ENCODE measurements at places on chromosomes 13 and 19. TPM values are rescaled to one million over a fixed set of nuclear protein-coding genes. Genes with fewer than 3 reads are reported as not detected.

- peak; percentile 1 for DNase-seq
Measured at GRCh38 chr13:89066868-89067466, 1395.8 kb downstream of the SLITRK5 start.

DNA sequence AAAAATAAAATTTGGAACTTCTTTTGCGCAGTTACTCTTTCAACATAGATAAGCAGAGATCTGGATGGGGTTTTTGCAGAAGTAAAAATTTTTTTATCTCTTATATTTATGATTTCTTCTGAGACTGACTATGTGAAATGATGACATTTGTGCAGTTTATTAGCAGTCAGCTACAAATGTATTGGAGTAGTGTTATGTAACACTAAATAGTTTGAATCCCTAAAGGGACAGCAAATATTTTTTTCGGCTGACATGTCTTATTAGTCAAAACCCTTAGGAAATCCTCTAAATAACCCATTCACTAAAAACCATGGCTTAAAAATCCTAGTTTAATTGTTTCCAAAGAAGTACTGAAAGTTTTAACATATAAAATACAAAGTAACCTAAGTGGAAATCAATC lies 48.0 kb upstream of the EDNRB start:
- no peak for DNase-seq

- DNase-seq: no peak
Measured at GRCh38 chr13:106701771-106702341, 133.9 kb upstream of the ARGLU1 start.

DNA sequence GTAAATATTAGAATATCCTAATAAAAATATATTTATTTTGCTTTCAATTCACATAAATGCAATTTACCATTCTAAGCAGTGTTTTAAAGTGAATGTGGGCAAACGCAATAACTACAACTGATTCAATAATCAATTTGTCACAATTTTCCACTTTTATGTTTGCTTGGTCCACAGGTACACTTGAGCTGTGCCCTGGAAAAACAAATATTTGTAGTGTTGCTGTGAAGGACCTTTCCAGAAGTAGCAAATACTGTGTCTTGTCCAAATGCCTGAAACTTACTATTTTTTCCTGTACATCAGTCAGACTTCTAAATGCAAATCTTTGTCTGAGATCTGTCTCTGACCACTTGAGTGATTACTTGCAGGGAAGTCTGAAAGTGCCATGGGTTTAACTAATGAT lies 845.8 kb upstream of the SLITRK5 start:
- DNase-seq: no peak

GRCh38 chr13:110430391-110431336 lies 123.6 kb downstream of the COL4A2 start:
- DNase-seq: no peak

- DNase-seq: no peak
Measured at GRCh38 chr19:31781542-31781941, 432.3 kb upstream of the TSHZ3 start.

- DNase-seq: no peak
Measured at GRCh38 chr19:17778251-17778967, 16.5 kb upstream of the B3GNT3 start.

DNA sequence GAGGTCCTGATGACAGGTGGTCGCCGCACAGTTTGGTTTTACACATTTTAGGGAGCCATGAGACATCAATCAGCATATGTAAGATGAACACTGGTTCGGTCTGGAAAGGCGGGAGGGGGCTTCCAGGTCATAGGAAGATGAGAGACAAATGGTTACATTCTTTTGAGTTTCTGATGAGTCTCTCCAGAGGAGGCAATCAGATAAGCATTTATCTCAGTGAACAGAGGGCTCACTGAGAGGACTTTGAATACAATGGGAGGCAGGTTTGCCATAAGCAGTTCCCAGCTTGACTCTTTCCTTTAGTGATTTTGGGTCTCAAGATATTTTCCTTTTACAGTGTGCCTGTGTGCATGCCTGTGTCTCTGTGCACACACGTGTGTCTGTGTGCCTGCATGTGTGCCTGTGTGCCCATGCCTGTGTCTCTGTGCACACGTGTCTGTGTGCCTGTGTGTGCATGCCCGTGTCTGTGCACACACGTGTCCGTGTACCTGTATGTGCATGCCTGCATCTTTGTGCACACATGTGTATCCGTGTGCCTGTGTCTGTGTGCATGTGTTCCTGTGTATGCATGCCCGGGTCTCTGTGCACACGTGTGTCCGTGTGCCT lies 35.5 kb upstream of the TMEM255B start:
- no peak for DNase-seq

DNA sequence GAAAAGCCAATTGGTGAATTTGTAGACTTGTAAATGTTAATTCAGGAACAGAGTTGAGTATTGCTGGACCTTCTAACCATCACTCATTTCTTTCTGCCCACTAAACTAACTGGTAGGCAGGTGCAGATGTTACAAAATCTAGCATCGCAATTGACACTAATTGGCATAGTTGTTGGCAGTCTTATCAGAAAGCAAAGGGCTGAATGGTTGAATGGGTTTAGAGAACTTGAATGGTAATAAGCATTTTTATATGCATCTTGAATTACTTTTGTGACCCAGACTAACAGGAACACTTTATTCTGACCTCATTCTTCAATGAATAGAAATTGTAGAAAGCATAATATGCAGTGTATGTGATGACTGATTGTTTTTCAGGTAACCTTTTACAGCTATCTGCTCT lies 189.1 kb downstream of the GGACT start:
- no peak for DNase-seq

DNA sequence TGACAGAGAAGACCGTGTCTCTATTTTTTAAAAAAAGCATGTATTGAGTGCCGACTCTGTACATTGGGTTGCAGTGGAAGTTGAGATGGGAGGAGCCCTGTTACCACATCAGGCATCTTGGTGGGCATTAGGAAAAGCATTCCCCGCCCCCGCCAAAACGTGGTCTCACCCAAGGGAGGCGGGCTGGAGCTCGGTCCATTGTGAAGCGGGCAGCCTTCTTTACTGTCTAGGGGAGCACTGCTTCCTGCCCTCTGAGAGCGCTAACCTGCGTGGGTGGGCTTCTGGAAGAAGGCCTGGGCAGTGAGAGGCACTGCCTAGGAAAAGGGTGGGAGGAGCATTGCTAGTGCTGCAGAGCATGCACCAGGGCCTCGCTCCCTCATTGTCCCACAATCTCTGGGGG lies 3.9 kb downstream of the NR1H2 start:
- no peak for DNase-seq

GRCh38 chr19:52494518-52494917 lies 33.0 kb upstream of the ZNF808 start:
- DNase-seq: peak; percentile 53

GRCh38 chr19:45922281-45922680 lies 7.7 kb upstream of the NANOS2 start:
- peak; percentile 29 for DNase-seq

DNA sequence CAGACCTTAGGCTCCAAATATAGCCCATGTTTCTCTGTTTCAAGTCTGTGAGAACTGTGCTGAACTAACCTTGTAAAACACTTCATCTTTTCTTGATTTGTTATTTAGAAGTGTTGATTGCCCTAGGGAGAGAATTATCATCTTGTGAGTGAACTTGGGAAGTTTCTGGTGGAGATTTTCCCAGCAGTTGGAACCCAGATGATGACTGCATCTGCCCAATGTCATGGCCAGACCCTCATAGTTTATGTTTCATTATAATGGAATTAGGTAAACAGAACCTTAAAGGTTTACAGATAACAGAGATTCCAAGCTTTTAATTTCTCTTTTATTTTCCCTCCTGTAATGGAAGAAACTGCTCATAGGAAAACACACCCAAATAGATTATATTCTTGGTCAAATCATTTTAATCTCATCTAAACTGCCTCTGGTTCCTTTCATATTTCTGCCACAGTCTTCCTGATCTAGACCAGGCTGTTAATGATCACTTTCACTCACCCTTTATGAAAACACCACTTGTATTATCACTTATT lies 569.1 kb downstream of the KCTD12 start:
- no peak for DNase-seq

DNA sequence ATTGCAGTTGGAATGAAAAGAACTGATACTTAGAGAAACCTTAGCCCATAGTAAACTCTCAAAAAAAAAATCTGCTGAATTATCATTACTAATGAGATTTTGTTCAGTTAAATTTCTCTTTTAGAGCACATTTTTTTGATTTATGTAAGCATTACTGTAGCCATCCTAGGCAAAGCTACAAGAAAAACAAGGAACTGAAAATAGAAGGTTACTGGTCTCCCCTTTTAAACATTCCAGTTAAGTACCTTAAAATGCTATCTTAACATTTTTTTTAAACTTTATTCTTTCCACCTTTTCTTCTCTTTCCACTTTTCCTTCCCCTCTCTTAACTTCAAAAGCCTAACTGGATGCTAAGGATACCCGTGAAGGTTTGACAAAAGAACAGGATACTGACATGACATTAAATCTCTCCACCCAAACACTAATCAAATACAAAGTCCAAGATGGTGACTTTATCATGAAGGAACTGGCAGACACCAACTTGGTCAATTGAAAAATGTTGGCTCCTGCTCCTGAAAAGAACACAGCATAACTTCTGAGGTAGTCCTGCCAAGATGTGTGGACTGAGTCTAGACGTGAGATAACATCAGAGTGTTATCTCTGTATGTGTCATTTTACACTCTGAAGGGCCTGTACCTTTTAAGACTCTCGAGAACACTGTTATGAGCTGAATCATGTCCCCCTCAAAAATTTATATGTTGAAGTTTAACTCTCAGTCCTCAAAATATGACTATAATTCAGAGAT lies 29.5 kb upstream of the SACS start:
- peak; percentile 57 for DNase-seq

- no peak for DNase-seq
Measured at GRCh38 chr19:47891622-47891922, 5.5 kb upstream of the SULT2A1 start.

DNA sequence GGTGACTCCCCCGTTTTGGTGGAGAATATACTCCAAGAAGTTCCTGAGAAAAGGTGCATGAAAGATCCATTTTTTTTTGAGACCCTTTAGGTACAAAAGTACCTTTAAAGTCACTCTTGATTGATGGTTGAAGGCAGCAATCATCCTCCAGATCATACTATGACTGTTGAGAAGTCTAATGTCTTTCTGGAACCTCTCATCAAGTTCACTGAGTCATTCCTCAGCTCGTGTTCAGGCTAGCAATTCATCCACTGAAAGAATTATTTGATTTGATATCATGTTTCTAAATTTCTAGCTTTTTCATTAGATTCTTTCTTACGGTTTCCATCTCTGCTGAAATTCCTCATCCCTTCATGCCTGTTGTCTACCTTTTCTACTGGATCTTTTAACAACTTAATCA lies 65.1 kb upstream of the GJB6 start:
- DNase-seq: no peak

GRCh38 chr19:42465827-42466280 lies 23.1 kb upstream of the CXCL17 start:
- DNase-seq: no peak

- DNase-seq: no peak
Measured at GRCh38 chr13:80860845-80861244, 519.9 kb upstream of the SPRY2 start.

The VMAC gene
- total RNA-seq: 4.4 TPM

DNA sequence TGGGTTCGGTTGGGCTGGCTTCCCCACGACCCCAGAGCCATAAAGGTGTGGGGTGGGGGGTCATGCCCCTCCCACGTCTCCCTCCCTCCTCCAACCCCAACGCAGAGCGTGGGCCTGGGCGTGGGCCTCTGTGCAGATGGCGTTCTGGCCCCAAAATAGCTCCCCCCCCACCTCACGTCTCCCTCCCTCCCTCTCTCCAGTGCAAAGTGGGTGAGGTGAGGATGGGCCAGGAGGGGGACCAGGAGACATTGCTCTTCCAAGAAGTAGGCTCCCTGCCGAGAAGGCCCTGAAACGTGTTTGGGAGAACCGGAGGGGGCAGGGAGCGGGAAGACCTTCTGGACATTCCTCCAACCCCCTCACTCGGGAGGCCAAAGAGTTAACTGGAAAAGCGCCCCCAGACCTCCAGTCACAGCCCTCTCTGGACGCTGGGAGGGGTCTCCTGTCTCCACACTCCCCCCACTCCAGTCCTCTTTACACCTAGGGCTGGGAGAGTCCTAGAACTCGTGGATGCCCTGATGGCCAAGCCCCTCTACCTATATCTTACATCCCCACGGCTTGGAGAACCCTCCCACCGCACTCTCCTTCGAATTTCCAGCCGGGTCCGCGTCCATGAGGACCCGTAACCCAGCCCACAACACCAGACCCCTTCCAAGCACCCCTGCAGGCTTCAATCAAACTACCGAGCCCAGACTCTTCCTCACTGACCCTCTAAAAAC lies 855 bp downstream of the UNC13A start:
- DNase-seq: no peak

The SPTBN4 gene
- 0.67 TPM for total RNA-seq

The SIX5 gene
- 8.7 TPM for total RNA-seq

GRCh38 chr13:26942184-26942583 lies 181.6 kb upstream of the GPR12 start:
- no peak for DNase-seq

The DACH1 gene
- total RNA-seq: not detected

The NKPD1 gene
- total RNA-seq: not detected

The ZNF541 gene
- 0.27 TPM for total RNA-seq

GRCh38 chr13:30976025-30976424 lies 43.6 kb downstream of the TEX26 start:
- DNase-seq: no peak

GRCh38 chr19:55212447-55212846 lies 3.1 kb upstream of the PTPRH start:
- peak; percentile 17 for DNase-seq

- no peak for DNase-seq
Measured at GRCh38 chr13:111411919-111412650, 91.6 kb downstream of the TEX29 start.

The C19orf38 gene
- not detected for total RNA-seq

The ASF1B gene
- total RNA-seq: 169 TPM

DNA sequence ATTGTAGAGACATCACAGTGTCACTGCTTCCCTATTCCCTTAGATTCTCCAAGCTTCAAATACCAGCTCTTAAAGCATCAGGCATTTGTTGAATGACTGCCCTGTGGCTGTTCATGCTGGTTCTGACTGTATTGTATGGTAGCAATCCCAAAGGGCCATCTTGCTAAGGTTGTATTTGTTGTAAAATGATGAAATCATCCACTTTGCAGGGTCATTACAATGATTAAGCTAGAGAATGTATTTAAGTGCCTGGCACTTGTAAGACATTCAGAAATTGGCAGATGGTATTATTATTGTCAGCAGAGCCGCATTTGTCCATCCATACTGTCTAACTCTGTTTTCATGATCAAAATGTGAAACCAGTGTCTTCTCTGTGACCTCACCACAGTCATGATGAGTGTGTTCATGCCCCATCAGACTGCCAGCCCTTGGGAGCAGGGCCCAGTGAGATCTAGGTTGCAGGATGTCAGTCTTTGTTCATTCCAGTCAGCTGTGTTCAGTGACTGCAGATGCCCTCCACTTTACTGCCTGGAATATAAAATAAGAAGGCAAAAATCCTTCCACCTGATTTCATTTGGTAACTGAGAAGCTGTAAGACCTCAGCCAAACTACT lies 86.1 kb downstream of the DHRS12 start:
- DNase-seq: peak; percentile 14

The SHC2 gene
- not detected for total RNA-seq

DNA sequence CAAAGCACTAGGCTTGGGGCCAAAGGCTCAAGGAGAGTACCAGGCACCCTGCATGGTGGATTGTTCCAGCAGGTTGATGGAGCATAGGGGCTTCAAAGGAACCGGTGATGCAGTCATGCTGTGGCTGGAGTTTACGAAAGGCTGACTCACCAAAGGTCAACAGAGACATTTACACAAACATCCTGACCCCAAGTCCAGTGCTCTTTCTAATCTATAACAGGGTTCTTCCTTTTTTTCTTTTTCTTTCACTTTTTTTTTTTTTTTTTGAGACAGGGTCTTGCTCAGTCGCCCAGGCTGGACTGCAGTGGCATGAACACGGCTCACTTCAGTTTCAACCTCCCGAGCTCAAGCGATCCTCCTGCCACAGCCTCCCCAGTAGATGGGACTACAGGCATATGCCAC lies 35.6 kb upstream of the TPTE2 start:
- DNase-seq: peak; percentile 76

Measured in M059J (cell line).